Effector memory CD4-positive, alpha-beta T cell (primary cell): ENCODE measurements at places on chromosomes 2 and 18.

GRCh38 chr2:241657786-241658254, 20.3 kb downstream of the ATG4B start:
- H3K27me3 ChIP-seq: no peaks in the 10 kb centered on the region
- no peaks in the 10 kb centered on the region for H3K4me1 ChIP-seq
- no peak overlapping the region for H3K27ac ChIP-seq
- H3K36me3 ChIP-seq: peaks cover 57% of the 10 kb centered on the region
- DNase-seq: no peak

GRCh38 chr18:44765456-44765855, 84.8 kb downstream of the SETBP1 start:
- H3K27ac ChIP-seq: no peak overlapping the region
- no peaks in the 10 kb centered on the region for H3K36me3 ChIP-seq
- no peak for DNase-seq
- no peak overlapping the region for H3K4me3 ChIP-seq
- H3K27me3 ChIP-seq: no peaks in the 10 kb centered on the region

DNA sequence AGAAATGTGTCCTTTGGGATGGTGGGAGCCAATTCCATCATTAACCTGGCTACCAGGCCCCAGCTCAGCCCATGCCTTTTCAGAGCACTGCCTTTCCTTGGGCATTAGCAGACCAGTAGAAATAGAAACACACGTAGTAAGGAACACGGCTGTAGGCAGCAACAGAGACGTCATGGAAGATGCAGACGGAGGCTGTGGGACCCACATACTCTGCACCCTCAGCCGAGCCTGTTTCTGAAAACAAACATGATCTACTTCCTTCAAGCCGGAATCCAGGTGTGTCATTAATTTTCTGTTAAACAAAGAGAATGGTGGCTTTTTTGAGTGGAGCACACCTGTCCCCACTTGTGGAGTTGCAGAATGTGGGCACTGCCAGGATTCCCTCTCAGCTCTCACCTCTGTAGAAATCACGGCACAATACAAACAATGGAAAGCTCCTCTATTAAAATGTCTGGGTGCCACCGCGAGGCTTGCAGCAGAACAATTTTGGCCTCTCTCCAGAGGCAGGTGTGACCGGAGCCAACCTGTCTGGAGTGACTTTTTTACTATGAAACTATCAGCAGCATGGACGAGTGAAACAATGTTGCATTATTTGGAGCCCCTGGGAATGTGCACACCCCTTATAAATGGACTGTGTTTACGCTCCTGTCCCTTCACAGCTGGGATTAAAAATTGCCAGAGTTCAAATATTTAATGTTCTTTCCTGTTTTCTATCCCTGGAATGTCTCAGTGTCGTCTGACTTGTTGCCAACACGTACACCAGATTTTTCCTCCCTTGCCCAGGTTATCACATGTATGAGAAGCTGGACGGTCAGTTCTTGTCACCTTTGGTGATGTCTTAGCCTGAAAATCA, 31.7 kb downstream of the SPP2 start:
- no peaks in the 10 kb centered on the region for H3K4me1 ChIP-seq
- no peak overlapping the region for H3K4me3 ChIP-seq
- no peaks in the 10 kb centered on the region for H3K27me3 ChIP-seq
- DNase-seq: no peak

DNA sequence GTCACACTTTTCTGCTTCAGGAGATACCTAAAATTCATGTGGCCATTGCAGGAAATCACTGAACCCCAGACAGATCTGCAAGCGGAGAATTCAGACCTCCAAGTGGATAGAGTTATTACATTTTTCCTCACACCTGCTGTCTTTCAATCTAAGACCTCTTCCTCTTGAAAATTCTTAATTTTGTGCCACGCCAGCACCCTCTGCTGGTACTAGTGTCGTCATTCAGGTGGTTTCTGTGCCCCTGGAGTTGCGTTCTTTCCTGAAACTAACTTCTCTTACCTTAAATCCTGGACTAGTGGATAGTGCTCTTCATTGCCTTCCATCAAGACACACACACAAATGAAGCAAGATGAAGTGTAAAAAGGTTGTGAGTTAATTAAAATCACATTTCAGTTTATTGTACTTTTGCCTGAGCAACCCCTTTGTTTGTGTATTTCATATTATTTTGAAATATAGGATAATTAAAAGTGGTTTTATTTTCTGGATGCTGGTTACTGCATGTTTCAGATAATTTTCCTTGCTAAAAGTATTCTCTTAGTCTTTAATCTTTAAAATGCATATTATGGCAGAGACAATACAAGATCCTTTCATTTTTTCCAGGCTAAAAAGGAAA, 1.6 kb upstream of the DNER start:
- H3K4me3 ChIP-seq: no peak overlapping the region
- DNase-seq: no peak
- H3K27ac ChIP-seq: no peak overlapping the region
- peaks cover 16% of the 10 kb centered on the region for H3K27me3 ChIP-seq
- no peaks in the 10 kb centered on the region for H3K36me3 ChIP-seq

- no peak for DNase-seq
- H3K4me1 ChIP-seq: peaks cover 19% of the 10 kb centered on the region
- H3K4me3 ChIP-seq: no peak overlapping the region
- no peaks in the 10 kb centered on the region for H3K27me3 ChIP-seq
- no peaks in the 10 kb centered on the region for H3K36me3 ChIP-seq
- no peak overlapping the region for H3K27ac ChIP-seq
Measured at GRCh38 chr18:8751692-8752091, 46.3 kb downstream of the MTCL1 start.
